Activated naive CD4-positive, alpha-beta T cell (primary cell): ENCODE measurements at places on chromosomes 1 and 21.

DNA sequence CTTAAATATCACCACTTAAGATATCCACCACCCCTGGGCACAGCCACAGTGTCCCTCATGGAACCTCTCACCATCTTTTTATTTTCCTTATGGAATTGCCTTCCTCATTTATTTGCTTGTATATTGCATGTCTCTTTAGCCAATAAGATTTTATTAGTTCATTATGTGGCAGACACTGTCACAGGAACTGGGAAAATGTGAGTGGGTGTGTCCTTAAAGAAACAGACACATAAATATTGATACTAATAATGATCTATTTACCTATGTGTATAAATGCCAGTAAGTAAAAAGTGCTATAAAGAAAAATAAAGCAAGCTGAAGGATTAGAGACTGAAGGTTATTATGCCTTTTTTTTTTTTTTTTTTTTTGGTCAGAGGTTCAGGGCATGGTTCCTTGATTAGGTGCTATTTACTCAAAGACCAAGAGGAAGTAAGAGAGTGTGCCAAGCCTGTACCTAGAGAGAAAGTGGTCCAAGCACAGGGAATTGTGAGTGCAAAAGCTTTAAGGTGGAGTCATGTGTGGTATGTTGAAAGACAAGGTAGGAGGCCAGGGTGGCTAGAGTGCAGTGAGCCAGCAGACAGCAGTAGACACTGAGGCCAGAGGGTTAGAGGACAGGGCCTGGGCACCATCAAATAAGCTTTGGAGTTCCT, 589.0 kb downstream of the USP25 start:
- no peak for DNase-seq

- no peak for DNase-seq
These were observed 182.6 kb upstream of the ARHGEF16 start for GRCh38 chr1:3271866-3272265.

DNA sequence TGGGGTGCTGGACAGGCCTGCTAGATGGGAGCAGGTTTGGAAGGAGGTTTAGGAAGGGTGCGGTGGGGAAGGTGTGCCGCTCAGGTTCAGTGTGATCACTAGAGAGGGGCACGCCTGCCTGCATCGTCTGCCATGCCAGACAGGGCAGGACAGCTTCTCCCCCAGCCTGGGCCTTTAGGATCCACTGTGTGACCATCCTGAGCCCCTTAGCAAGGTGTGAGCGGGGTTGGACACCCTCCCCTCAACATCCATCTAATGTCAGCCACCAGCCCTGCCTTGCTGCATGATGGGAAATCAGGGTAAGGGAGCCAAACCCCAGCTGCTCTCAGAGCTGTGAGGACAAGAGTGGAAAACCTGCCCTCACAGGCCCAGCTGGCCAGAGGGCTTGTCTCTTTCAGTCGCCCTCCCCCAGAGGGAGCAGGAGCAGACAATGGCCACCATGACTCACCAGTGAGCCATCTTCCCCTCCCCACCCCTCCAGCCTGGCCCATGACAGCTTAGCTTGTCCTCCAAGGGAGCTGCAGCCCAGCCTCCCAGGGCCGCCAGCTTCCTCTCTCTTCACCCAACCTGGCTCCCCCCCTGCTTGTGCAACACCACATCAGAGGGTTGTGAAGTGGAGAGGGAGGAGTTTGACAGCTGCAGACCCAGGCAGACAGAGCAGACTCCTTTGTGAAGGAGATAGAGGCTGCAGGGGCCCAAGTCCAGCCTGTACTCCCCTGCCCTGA, 37.0 kb downstream of the NUAK2 start:
- peak; percentile 19 for DNase-seq

DNA sequence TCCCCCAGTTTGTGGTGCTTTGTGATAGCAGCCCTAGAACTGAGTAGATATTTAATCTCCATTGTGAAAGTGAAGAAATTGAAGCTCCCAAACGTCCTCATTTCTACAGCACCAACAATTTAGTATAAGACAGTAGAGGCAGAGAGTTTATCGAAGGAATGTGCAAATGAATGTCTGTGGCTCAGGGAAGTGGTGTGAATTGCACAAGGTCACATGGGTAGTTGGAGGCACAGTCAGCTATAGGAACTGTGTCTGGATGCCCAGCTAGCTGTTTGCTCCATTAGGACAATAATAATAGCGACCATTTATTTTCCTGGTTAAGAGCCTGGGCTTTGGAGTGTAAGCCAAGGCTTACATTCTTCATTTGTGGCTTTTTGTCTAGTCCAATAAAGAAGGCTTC, 144.4 kb upstream of the USP24 start:
- no peak for DNase-seq

- no peak for DNase-seq
These were observed 714 bp downstream of the DFFA start for GRCh38 chr1:10471411-10472219.

GRCh38 chr1:201420608-201421002, 925 bp downstream of the TNNI1 start:
- DNase-seq: no peak

- no peak for DNase-seq
These were observed 29.2 kb downstream of the ZNF281 start for GRCh38 chr1:200380589-200381021.

DNA sequence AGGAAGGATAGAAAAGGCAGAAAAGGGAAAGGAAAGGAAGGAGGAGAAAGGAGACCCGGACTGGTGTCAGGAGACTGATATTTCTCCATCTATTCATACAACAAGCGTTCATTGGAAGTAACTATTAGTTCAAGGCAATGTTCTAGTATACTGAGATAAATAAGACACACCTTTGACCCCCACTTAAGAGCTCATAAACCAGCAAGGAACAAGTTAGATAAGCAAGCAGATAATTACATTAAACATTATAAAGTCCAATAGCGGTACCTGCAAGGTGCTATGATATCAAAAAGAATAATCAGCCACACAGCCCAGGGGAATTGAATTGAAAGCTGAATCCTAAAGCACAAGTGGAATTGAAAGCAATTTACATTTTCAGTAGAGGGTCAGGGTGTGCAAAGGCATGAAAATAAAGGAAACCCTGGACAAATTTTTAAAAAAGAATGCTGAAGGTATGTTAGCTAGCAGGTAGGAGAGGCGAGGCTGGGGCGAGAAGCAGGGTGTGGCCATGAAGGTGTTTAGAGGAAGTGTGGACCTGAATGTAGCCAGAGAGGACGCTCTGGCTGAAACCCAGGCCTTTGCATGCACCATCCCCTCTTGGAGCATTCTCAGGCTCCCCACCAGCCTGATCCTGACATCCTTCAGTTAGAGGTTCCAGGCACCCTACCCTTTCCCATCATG, 200.0 kb downstream of the SETD4 start:
- no peak for DNase-seq

- no peak for DNase-seq
These were observed 17.7 kb downstream of the FAAH start for GRCh38 chr1:46411601-46412341.

DNA sequence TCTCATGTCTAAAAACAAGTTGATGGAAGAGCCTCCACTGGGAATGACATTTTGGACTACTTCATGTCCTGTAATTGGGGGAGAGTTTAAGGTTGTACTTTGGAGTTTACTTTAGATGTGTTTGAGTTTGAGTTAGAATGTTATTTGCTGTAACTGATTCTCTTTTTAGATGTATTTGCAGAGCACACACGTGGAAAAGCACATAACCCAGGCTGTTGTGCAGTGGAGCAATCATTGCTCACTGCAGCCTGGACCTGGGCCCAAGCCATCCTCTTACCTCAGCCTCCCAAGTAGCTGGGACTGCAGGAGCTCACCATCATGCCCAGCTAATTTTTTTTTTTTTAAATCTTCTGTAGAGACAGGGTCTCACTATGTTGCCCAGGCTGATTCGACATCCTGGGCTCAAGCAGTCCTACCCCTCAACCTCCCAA, 36.7 kb upstream of the SH3D21 start:
- DNase-seq: no peak

DNA sequence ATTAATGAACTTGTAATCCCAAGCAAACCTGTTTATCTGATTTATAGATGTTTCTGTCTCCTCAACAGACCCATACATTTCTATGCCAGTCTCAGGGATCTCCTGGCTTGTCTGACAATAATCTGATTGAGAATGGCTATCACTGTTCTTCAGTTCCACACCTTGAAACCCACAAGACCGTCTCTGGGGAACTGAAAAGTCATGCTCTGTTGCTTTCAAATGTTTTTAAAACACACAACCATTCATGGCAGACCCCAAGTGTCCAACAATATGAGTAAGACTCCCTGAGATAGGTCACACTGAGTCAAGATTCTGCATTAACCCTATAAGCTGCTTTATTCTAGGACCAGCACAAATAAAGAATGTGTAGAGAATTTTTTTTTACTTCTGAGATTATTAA, 611.2 kb upstream of the PLXNA2 start:
- DNase-seq: no peak

DNA sequence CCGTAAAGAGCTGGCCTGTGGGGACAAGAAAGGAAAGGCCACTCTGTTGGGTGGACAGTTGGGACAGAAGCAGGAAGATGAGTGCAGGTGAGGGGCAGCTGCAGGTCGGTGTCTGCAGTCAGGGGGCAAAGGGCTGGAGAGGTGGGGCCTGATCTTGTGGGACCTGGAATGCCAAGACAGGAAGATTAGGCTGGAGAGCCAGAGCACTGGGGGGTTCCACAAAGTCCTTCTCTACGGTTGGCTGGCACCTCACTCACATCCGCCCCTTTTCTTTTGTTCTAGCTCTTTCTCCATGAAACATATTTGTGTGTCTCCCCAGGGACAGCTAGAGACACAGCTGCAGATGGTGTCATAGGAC, 404.1 kb downstream of the PTPRU start:
- DNase-seq: no peak

GRCh38 chr21:44253832-44254710, 7.6 kb downstream of the DNMT3L start:
- no peak for DNase-seq

DNA sequence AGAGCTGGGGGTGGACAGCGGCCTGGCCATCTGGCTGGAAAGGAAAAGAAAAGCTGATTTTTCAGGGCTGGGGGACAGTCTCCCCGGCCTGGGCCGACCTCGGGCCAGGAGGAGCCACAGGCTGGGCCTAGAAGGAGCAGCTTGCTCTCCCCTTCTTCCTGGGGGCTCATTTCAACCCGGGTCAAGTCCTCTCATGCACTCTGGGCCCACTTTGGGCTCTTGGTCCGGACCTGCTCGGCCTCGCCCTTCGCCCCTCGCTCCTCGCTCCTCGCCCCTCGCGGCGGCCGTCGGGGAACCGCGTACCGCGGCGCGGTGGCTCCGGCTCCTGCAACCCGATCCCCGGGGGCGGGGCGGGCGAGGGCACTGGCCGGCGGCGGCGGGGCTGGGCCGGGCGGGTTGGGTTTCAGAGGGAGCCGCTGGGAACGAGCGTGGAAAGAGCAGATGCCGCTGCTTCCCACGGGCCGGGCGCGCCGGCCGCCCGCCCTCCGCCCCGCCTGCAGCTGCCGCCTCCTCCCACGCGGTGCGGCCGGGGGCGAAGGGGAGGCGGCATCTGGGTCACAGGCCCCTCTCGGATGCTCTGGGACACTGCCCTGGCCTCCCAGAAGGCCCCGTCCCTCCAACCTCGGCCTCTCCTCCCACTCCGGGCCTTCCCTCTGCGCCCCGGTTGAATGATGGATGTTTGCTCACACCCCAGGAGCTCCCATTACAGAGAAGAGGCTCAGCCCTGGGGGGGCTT, 6.6 kb downstream of the HEYL start:
- DNase-seq: no peak

GRCh38 chr1:243505986-243506689, 250.3 kb downstream of the SDCCAG8 start:
- DNase-seq: no peak

GRCh38 chr1:208083016-208083714, 161.0 kb downstream of the PLXNA2 start:
- DNase-seq: no peak

GRCh38 chr1:198423673-198424072, 116.8 kb downstream of the ATP6V1G3 start:
- no peak for DNase-seq
